ENCODE measurements at places on chromosomes 6 and 20. TPM values are rescaled to one million over a fixed set of nuclear protein-coding genes. Genes with fewer than 3 reads are reported as not detected.

The KHDC1L gene
- 0.77 TPM for polyA plus RNA-seq

The PKHD1 gene
- polyA plus RNA-seq: not detected

The TEAD3 gene
- polyA plus RNA-seq: not detected

The TRIM15 gene
- polyA plus RNA-seq: not detected

The HNF4A gene
- not detected for polyA plus RNA-seq

The EPHA7 gene
- polyA plus RNA-seq: not detected

The FAM83C gene
- not detected for polyA plus RNA-seq

The FAM217A gene
- polyA plus RNA-seq: 0.16 TPM

The ADGRF1 gene
- not detected for polyA plus RNA-seq

The NDUFAF5 gene
- polyA plus RNA-seq: 14.8 TPM

The NEURL2 gene
- 1.1 TPM for polyA plus RNA-seq

The BRPF3 gene
- polyA plus RNA-seq: 13.7 TPM

The SUMO4 gene
- not detected for polyA plus RNA-seq

The VSTM2L gene
- not detected for polyA plus RNA-seq

Data from immature natural killer cell (primary cell).